ENCODE measurements at places on chromosomes 12 and 14.
A peak's percentile ranks its signal among the peaks of the same experiment; 100 is the strongest.

GRCh38 chr14:30603402-30603801, 18.7 kb upstream of the SCFD1 start:
- no peak for DNase-seq

DNA sequence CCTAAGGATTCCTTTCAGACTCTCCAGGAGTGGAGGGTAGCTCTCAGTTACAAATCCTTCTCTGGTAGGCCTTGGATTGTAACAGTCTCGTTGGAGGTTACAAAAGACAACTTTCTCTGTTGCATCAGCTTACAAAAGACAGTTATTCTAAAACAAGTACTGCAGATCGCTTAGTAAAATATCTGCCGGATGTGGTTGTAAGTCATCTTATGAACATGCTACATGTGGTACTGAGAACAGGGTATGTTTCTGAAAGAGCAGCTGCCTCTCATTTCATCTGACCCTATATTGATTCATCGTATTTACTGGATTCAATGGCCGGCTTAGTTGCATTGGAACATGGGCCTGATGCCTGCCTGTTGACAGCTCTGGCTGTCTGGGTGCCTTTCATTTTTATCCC, 157.4 kb downstream of the PTCSC3 start:
- DNase-seq, result peak; percentile 47

- peak; percentile 27 for DNase-seq
Measured at GRCh38 chr14:93023039-93023438, 92.7 kb downstream of the ITPK1 start.

DNA sequence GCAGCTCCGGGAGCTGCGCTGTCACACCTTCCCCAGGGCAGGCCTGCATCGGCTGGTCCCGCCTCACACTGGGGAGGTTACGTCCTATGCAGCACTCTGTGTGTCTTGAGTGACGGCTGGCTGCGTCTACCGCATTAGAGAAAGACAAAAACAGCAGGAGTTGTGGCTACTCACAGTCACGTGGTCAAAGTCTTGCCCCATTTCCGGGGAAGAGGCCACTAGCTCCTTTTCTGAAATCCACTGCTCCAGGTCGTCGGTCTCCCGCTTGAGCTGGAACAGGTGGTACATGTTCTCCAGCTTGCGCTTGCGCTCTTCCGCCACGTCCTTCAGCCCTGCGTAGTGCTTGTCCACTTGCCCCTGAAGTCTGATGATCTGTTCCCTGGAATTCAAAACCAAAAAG, 68.8 kb downstream of the PLEKHG3 start:
- DNase-seq, result no peak

DNA sequence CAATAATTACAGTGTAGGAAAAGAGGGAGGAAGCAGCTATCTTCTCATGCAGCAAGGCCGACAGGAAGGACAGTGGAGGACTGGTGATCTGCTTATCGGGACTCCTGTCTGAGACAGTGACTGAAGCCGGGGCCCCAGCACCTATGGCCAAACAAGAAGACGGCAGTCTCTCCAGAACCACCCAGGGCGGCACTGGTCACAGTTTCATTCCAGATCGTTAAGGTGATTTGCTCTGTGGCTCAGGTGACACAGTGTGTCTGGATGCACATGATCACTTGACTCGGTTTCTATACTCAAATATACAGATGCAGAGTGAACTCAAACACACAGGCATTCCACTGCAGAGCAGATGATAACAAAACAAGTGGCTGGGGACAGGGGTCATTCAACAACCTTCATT, 52.1 kb upstream of the CORO1C start:
- no peak for DNase-seq

GRCh38 chr12:27766587-27766986, 13.4 kb upstream of the KLHL42 start:
- no peak for DNase-seq
